ENCODE measurements at places on chromosomes 5 and 9. TPM values are rescaled to one million over a fixed set of nuclear protein-coding genes. Genes with fewer than 3 reads are reported as not detected.

Gene PCDHB4
- total RNA-seq, result not detected

Gene GDF9
- 0.26 TPM for total RNA-seq

Gene IFNA2
- not detected for total RNA-seq

Gene PCDHGB7
- not detected for total RNA-seq
